Naive thymus-derived CD8-positive, alpha-beta T cell (primary cell): ENCODE measurements at places on chromosomes 12 and 14. TPM values are rescaled to one million over a fixed set of nuclear protein-coding genes. Genes with fewer than 3 reads are reported as not detected.
A peak's percentile ranks its signal among the peaks of the same experiment; 100 is the strongest.

The CLEC2A gene
- not detected for total RNA-seq

The SERPINA3 gene
- total RNA-seq = not detected

GRCh38 chr12:108516511-108517275, 1.6 kb downstream of the FICD start:
- peaks cover 36% of the 10 kb centered on the region for H3K36me3 ChIP-seq
- peak overlapping the region; percentile 88 for H3K27ac ChIP-seq
- DNase-seq = no peak
- peaks cover 34% of the 10 kb centered on the region for H3K4me1 ChIP-seq
- no peaks in the 10 kb centered on the region for H3K27me3 ChIP-seq
- peak overlapping the region; percentile 98 for H3K4me3 ChIP-seq

DNA sequence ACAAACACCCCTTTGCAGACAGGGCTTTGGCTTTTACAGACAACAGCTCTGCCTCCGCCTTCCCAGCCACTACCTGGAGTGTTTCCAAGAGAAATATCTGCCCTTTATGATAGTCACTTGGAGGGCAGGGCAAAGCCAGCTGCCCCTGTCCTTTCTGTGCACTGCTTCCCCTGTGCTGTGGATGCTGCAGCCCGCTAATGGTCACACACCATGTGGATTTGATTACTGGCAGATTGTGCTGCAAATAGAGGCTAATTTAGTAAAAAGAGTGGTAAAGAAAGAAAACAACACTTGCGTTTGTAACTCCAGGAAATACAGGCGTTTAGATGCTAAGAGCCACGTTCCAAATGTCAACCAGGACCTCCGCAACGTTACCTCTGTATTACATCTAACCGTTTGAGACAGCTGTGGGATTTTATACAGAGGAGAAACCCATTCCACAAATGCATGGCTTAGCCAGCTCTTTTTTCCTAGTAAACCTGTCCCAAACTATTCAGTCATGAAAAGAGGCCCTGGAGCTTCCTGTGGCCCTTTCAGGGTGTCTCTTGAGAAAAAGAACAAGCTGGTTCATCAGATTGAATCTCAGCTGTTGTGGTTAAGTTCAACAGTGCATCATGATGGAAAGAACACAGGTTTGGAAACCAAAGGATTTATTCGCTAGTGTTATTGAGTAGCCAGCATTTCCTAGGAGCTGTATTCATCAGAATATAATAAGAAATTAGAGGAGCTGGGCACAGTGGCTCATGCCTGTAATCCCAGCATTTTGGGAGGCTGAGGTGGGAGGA, 30.1 kb upstream of the PWP1 start:
- H3K36me3 ChIP-seq = peaks cover 2% of the 10 kb centered on the region
- no peak overlapping the region for H3K4me3 ChIP-seq
- no peak for DNase-seq

- H3K36me3 ChIP-seq = no peaks in the 10 kb centered on the region
- H3K4me1 ChIP-seq = no peaks in the 10 kb centered on the region
- H3K4me3 ChIP-seq = no peak overlapping the region
- DNase-seq = no peak
Measured at GRCh38 chr14:98035396-98035795, 1236.6 kb downstream of the BCL11B start.

DNA sequence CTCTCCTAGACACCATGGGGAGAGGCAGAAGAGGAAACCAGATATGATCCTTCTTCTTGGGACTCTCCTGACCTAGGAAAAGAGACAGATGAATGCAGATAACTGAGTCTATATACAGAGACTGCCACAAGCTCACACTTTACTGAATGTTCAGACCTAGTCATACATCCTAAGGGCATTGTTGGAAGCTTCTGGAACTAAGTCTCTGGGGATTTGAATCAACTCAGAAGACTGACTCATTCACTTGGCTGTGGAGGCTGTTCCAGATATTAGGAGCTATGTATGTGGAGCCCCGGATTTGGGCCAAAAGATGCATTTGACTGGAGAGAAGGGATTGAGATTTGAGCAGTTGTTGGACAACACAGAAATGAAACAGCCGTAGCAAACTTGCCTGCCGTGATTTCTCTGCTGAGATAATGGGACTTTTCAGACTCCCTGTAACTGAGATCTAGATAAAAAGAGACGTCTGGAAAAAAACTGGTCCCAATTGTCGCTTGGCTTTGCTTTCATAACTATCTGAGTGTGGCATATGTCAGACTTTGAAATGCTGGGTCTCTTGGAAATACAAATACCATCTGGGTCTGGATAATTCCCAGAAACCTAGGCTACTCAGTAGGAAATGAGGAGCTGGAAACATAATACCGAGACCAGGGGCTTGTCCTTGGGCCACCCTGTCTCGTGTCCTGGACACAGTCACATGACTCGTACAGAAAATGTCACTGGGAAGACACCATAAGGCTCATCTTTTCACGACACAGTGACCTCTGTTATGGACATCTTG, 396.8 kb downstream of the NUAK1 start:
- DNase-seq = no peak
- no peaks in the 10 kb centered on the region for H3K36me3 ChIP-seq
- H3K27ac ChIP-seq = no peak overlapping the region
- H3K27me3 ChIP-seq = peaks cover 24% of the 10 kb centered on the region

- no peaks in the 10 kb centered on the region for H3K4me1 ChIP-seq
- no peaks in the 10 kb centered on the region for H3K36me3 ChIP-seq
- H3K4me3 ChIP-seq = no peak overlapping the region
- peaks cover 48% of the 10 kb centered on the region for H3K27me3 ChIP-seq
- DNase-seq = no peak
- no peak overlapping the region for H3K27ac ChIP-seq
Measured at GRCh38 chr12:118982302-118982701, 961 bp downstream of the SRRM4 start.

- peaks cover 38% of the 10 kb centered on the region for H3K4me1 ChIP-seq
- H3K27me3 ChIP-seq = no peaks in the 10 kb centered on the region
- H3K27ac ChIP-seq = no peak overlapping the region
- no peak for DNase-seq
Measured at GRCh38 chr14:69711065-69711464, 55.9 kb upstream of the SRSF5 start.
